GM10248 (cell line): ENCODE measurements at places on chromosomes 5 and 9.

DNA sequence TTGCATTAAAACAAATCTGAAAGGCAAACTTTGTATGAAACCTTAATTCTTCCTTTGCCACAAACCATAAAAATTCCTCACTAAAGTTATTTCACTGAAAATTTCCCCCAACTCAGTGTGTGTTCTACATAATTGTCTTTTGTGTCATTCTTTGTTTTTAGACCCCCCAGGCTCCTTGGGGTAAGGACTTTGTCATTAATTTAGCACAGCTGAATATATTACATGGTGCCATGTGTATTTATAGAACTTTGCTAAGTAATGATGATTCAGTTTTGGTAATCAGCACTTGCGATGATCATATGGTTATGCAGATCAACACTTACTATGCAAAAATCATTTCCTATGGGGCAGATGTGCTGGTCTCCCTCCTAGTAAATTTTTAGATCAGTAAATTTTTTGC, 712.1 kb upstream of the MEF2C start:
- DNase-seq, result no peak

GRCh38 chr9:13934416-13934815, 379.5 kb downstream of the NFIB start:
- no peak for DNase-seq

DNA sequence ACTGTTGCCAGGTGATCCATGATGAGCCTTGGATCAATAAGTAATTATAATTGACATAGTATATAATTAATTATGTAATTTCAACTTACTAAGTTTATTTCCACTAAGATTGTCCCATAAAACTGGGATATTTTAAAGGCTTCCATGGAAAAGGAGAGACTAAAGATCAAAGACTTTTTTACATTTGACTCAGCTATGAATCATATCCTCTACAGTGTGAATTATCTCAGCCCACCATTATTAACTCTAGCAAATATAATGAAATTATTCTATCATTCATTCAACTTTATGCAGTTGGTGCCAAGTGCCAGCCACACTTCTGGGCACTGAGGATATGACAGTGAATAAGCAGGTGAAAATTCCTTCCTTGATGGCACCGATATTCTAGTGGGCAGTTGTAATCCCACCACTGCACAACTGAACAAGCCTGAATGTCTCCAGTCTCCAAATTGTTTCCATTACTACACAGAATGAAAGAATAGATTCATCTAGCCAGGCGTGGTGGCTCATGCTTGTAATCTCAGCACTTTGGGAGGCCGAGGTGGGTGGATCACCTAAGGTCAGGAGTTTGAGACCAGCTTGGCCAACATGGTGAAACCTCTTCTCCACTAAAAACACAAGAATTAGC, 21.9 kb upstream of the TXN start:
- no peak for DNase-seq

DNA sequence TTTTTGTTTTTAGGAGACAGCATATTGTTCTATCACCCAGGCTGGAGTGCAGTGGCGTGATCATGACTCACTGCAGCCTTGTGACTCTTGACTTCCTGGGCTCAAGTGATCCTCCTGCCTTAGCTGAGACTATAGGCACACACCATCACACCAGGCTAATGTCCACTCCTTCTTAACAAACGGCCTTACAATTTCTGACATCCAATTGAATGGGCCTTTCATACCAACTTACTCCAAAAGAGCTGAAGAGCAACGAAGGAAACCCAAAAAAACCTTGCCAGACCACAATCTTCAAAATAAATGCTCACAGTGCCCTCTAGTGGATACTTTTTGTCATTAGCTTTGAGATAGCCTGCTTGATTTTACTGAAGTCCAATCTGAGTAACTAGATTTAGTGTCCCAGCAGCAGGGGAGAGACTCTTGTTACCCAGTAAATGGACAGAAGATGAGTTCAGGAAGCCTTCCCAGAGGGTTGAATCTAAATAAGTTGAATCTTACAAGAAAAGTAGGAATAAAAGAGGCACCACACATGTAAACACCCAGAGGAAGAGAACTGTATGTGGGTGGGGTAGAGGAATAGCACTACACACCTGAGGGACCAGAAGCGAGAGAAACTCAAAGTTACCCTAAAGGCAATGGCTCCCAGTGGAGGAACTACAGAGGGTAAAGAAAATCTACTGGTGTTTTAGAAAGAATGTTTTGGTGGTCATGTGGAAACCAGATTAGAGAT, 9.3 kb downstream of the ZNF622 start:
- peak; percentile 40 for DNase-seq

DNA sequence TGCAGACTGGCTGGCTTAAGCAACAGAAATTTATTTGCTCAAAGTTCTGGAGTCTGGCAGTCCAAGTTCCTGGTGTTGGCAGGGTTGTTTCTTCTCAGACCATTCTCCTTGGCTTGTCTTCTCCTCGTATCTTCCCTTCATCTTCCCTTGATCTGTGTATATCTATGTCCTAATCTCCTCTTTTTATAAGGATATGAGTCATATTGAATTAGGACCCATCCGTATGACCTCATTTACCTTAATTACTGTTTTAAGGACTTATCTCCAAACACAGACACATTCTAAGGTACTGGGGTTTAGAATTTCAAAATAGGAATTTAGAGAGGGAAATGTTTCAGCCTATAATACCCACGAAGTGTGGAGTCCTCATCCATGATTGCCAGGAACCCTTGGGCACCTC, 13.1 kb upstream of the LPAR1 start:
- no peak for DNase-seq

GRCh38 chr9:108664309-108665255, 191.2 kb downstream of the ACTL7B start:
- DNase-seq, result no peak

DNA sequence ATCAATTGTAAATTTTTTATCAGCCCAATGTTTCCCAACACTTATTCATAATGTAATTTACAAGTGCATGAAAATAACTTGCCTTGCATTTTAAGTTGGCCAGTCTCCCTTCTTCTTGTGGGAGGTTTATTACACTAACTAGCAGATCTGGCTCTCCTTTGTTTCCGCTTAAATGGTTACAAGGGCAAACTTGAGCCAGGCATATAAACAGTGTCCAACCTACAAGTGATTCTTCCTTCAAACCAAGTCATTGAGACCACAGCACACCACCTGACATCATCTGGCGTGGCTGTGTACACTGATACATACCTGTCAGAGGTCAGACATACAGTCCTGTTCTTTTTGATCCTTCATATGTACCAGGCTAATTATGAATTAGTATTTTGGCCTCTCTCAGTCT, 80.1 kb downstream of the ALDH1A1 start:
- DNase-seq, result no peak

DNA sequence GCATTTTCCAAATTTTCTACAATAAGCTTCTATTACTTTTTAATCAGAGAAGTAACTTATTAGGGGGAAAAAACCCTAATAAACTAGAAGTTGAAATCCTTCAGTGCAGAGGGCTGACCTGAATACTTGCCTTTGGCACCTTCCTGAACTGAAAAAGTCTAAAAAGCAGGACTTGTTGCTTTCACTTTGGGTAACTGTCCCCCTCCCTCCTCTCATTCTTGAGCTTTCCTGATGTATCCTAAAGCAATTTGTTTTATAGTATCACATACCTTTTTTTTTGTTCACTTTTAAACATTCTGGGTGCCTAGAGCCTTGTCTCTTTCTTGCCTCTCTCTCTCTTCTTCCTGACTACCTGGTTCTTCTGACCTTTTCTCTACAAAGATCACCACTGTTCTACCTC, 64.0 kb upstream of the ERBIN start:
- no peak for DNase-seq

DNA sequence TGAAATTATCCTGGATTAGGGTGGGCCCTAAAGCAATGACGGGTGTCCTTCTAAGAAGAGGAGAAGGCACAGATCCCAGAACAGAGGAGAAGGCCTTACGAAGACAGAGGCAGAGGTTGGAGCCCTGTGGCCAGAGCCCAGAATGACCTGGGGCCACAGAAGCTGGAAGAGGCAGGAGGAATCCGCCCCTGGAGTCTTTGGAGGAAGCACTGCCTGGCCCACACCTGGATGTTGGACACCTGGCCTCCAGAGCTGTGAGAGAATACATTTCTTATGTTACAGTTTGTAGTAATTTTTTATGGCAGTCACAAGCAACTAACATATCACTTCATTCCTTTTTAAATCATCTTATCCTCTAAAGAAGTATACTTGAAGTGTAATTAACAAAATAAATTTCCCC, 8.5 kb downstream of the MRPL36 start:
- no peak for DNase-seq

- no peak for DNase-seq
Measured at GRCh38 chr5:179345433-179346321, at the start of gene ADAMTS2. ADAMTS2 (minus strand) TSS chr5:179345461; CDS start chr5:179345328, 133 bp downstream.

DNA sequence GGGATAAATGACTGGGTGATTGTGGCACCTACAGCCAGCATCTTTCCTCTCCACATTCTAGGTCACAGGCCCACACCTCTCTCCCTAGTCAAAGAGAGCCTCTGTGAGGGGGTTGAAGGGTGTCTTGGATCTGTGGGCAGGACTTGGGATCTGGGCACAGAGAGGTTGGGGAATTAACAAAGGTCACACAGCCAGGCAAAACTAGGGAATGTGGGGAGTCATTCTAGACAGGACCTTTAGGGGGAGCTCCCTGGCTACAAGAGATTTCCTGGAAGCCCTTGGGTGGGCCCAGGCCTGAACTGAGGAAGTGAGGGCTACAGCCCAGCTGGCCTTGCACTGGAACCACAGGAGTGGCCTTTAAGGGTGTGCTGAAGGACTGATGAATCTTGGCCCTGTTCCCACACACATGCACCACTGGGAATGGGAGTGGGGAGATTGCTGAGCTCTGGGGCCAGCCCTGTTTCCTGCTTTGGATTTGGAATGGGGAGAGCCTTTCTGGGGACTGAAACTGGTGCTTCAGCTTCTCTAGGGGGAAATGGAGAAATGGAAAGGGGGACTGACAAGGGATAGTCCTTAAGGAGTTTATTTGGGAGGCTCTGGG, 12.4 kb upstream of the CXXC5 start:
- peak; percentile 46 for DNase-seq

- no peak for DNase-seq
Measured at GRCh38 chr5:32462618-32463017, 18.1 kb upstream of the ZFR start.

GRCh38 chr5:54829676-54830535, 155.5 kb downstream of the ESM1 start:
- no peak for DNase-seq

- no peak for DNase-seq
Measured at GRCh38 chr5:1753490-1753889, 46.1 kb downstream of the MRPL36 start.

DNA sequence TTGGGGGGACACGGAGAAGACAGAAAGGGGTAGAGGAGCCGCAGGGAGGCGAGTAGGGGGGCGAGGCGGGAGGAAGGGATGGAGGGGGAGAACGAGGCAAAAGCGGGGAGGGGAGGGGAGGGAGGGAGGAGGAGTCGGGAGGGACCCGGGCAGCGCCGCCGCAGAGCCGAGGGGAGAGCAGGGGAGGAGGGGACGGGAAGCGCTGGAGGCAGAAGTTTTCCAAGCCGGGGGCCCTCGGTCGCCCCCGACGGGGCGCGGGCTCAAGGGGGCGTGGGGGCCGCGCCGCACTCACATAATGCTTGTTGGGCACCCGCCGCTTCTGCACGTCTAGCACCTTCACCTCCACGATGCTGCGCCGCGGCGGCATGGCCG, 353 bp downstream of the SH3PXD2B start:
- no peak for DNase-seq

- no peak for DNase-seq
Measured at GRCh38 chr5:93883459-93883858, 142.1 kb upstream of the POU5F2 start.

DNA sequence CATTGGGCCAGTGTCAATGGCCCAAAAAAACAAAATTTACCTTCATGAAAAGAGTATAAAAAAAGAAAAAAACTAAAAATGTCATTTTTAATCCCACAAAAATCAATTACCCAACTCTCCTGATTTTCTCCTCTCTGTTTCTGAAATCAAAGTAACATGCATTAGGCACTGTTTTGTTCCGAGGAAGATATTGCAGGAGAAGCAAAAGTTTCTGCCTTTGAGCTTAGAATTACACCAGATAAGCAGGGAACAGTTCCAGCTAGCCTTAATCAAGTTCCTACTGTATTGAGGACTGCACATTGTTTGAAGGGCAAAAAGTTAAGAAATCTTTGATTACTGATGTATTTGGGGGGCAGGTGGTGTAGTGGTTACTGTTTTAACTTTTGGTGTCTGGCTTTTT, 1.1 kb upstream of the PRKAA1 start:
- DNase-seq, result no peak

DNA sequence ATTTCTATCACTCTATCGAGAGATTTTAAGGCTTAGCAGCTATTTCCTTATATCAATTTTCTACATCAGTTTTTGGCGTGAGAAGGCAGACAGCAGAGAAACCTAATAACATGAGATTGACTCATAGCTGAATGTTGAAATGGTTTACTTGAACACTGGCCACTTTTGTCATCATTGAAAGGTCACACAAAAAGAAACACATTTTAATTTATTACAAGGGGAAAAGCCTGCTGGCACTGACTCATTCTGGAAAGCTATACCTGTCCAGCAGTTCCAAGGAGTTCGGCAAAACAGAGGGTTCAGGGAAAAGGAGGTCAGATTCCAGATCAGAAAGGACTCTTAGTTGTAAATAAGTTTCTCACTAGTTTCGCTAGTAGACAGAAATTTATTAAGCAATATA, 566.4 kb downstream of the DNAH5 start:
- DNase-seq, result no peak
